ENCODE measurements at places on chromosomes 4 and X.

DNA sequence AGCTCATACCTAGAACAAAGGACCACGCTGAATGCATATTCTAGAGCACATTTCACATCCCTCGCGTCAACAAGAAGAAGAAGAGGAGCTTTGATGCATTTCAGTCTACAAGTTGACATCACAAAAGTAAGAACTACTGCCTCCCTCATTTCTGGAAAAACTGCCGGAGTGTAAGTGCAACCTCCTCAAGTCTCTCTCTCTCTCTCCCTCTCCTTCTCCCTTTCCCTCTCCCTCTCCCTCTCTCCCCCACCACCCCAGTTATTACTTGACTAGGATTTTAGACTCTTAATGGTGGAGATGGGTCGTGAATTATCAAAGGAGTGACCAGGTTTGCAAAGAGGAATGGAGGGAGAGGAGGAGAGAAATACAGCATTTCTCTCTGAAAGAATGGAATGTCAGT is 1.4 kb upstream of the IRS4 start:
- DNase-seq, result no peak

- no peak for DNase-seq
Observed at GRCh38 chr4:183430317-183430993, 14.0 kb upstream of the CDKN2AIP start.

DNA sequence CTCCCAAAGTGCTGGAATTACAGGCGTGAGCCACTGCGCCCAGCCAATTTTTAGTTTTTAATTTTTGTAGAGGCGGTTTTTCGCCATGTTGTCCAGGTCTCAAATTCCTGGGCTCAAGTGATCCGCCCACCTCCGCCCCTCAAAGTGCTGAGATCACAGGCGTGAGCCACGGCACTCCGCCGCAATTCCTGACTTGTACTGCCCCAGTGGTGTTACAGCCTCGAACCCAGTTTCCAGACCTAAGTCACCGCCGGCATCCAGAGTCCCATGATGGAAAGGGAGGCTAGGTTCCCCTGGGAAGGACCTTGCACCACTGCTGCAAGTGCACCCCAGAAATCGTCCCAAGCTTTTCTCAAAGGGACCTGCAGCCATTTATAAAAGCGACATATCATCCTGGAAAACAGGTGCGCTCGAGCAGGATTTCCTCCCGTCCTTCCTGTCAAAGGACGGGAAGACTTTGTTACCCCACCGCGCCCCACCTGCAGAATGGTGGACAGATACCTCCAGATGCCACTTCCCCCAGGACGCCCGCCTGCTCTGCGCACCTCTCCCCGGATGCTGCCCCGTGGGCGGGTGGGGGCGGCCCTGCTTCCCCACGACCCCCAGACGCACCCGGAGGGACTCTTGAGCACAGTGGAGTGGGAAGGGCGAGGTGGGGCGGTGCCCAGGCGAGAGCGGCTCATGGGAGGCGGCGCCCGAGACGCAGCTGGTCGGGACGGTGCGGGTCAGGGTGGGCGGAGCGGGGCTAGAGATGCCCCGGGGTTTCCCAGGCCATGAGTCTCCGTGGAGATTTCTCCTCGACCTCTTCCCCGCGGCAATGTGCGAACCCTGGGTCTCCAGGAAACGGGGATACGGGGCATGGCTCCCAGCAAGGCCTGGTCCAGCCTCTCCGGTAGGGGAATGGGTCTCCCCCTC is 947 bp upstream of the RPL10 start:
- DNase-seq, result no peak

DNA sequence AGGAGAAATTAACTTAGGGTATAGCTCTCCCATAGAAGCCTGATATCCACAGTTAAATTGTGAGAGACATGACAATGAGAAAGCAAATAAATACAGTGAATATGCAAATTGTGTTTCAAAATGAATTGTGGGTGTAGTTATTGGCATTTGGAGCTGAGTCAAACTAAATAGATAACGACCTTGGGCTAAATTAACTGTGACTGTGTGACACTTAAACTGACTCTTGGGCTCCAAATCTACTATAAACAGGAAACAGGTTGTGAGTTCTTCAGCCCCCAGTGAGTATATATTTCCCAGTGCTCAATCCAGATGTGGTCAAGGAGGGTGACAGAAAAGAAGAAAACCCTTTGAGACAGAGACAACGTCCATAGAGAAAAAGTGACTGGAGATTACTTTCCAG is 11.3 kb upstream of the MAGEA10 start:
- DNase-seq, result no peak

- no peak for DNase-seq
Observed at GRCh38 chrX:149628768-149629167, 2.8 kb downstream of the TMEM185A start.

GRCh38 chrX:5220421-5220820 is 1008.2 kb downstream of the NLGN4X start:
- no peak for DNase-seq

DNA sequence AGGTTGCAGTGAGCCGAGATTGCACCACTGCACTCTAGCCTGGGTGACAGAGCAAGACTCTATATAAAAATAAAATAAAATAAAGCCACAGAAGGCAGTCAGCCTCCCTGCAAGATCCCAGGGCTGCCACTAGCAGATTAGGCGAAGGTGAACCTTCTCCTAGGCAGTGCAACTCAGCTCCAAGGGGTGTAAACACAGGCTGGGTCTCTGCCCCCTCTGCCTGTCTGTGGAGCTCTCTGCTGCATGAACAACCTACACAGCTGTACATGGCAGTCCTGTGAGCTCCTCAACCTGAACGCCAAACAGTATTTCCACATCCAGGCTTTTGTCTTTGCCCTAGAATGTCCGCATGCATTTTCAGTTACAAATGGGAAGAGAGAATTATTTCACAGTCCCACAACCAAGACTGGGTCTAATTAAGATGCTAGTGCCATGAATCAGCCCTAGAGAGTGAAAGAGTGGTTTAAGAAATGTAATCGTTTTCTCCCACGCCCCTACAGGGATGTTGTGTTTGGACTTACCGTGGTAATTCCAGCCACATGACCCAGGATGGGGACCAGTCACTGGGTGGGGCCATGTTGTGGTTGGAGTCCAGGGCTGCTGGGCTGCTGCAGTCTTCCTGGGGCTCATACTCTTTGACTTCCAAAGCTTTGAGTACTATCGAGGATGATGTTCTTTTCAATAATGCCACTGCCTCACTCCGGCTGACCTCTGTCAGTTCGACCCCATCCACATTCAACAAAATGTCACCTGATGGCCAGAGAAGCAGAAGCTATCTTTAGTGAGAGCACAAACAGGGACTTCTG is 99.0 kb downstream of the FIP1L1 start:
- DNase-seq, result no peak

GRCh38 chrX:108359806-108360602 is 78.2 kb downstream of the COL4A6 start:
- no peak for DNase-seq

- DNase-seq, result no peak
Observed at GRCh38 chrX:95071621-95072020, 1397.6 kb downstream of the FAM133A start.

- DNase-seq, result no peak
Observed at GRCh38 chr4:62191451-62192240, 991.5 kb downstream of the ADGRL3 start.

DNA sequence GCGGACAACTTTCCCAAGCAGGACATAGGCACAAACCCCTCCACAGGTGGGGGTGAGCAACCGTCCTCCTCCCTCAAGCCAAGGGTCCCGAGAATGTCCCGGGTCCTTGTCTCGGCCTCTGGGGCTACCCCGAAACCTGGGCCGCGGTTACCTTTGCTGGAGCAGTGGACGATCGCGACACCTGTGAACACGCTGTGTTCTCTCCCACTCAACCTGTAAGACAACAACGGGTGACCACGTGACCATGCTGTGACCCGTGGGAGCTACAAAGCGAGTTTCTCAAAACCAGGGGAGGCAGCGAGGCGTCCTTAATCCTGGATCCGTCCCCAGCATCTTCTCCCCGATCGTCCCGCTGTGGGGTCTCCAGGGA is 17.9 kb downstream of the ASMTL start:
- DNase-seq, result no peak

DNA sequence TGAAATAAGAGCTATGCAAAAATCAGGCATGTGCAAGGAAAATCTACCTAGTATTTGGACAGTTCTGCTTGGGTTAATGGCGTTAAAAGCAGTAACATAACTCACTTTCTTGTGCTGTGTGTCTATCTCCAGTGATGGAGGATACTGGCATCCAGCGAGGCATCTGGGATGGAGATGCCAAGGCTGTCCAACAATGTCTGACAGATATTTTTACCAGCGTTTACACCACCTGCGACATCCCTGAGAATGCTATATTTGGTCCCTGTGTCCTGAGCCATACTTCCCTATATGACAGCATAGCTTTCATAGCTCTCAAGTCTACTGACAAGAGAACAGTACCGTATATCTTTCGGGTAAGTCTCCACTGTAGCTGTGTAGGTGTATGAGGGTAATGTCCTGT is 2.6 kb downstream of the PRDM8 start:
- no peak for DNase-seq

DNA sequence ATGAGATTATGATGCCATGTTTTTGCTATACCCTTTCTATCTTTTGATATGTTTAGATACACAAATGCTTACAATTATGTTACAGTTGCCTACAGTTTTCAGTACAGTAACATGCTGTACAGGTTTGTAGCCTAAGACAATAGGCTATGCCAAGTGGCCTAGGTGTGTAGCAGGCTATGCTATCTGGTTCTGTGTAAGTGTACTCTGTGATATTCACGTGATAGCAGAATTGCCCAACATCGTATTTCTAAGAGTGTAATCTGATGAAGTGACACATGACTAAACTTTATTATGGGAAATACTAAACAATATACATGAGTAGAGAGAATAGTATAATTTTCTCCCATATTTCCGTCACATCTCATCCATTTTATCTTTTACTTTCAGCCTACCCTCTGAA is 97.0 kb downstream of the CLDN22 start:
- DNase-seq, result no peak

DNA sequence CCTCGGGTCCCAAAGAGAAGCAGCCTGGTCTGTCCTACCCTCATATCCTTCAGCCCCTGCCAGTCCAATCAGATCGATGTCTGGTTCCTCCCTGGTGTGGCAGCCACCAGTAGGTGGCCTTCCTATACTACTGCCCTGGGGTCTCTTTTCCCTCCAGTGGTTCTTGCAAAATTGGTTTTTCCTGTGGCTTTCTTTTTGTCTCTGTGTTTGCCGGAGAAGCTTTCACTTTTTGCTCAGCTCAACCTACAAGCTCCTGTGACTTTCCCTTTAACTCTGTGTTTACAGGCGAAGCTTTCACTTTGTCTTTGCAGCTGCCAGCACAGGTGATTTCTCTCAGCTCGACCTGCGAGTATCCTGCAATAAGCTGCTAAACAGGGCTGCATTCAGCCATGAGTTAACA is 46.8 kb downstream of the UGT2A3 start:
- no peak for DNase-seq

DNA sequence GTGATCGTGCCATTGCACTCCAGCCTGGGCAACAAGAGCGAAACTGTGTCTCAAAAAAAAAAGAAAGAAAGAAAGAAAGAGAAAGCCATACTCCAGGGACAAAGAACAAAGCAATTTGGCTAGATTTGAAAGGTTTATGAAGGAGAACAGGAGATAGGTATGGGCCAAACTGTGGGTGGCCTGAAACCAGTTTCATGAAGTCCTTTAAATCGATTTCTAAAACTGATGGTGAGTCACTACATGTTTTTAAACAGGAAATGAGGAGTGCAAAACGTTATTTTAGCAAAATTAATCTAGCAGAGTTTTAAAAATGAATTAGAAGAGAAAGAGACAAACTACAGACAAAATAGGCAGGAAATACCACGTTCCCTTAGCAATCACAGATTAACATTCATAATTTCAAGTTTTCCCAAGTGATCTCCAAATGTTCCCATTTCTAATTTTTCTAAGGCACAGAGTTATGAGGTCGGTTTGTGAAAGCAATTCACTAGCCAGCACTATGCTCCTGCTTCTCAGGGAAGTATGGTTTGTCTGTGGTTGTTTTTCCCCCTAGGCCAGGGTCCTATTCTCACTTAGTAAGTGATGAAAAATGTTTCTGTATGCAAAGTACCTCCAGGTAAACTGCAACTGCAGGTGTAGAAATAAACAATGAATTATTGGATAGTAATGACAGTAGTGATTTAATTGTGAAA is 190.6 kb downstream of the PPP3CA start:
- no peak for DNase-seq

DNA sequence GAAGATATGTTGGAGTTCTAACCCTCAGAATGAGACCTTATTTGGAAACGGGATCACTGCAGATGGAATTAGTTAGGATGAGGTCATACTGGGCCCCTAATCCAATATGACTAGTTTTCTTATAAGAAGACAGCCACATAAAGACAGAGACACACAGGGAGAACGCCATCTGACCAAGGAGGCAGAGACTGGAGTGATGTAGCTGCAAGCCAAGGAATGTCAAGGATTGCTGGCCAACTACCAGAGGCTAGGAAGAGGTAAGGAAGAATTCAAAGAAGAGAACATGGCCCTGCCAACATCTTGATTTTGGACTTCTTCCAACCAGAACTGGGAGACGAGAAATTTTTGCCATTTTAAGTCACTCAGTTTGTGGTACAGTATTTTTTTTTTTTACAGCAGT is 152.8 kb upstream of the DIPK2B start:
- DNase-seq, result no peak

GRCh38 chrX:24851289-24851688 is 157.6 kb downstream of the POLA1 start:
- no peak for DNase-seq

GRCh38 chrX:148572337-148572736 is 71.9 kb downstream of the AFF2 start:
- DNase-seq, result no peak

GRCh38 chr4:147548256-147548655 is 67.4 kb downstream of the EDNRA start:
- no peak for DNase-seq
